ENCODE measurements at places on chromosomes 3 and 15.

DNA sequence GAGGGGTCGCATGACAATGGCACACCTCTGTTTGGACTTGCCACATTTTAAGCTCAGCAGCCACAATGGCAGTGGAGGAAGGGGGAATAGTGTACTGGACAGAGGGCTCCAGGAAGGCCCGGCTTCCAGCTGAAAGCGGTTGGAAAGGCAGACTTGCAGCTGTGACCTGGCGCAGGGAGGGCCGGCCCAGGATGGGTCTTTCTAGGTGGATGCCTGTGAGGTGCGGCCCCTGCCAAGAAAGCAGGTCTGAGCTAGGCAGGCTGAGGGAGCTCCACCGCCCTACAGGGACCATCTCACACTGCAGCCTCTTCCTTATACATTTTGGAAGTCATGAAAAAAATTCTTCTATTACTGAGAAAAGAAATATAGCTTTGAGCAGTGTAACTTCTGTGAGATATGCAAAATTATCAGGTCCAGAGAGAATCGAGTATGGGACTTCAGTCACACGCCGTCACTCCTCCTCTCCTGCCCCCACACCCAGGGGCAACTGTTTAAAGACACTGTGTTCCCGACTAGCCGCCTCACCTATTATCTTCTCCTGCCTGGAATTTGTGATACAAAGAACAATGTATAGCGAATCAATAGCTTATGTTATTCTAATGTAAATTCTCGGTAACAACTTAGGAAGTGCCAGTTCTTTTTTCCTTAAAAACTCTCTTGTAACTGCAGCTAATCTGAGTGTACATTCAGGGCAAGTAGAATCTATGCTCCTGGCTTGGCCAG lies 331.0 kb downstream of the OCA2 start:
- no peak for DNase-seq

DNA sequence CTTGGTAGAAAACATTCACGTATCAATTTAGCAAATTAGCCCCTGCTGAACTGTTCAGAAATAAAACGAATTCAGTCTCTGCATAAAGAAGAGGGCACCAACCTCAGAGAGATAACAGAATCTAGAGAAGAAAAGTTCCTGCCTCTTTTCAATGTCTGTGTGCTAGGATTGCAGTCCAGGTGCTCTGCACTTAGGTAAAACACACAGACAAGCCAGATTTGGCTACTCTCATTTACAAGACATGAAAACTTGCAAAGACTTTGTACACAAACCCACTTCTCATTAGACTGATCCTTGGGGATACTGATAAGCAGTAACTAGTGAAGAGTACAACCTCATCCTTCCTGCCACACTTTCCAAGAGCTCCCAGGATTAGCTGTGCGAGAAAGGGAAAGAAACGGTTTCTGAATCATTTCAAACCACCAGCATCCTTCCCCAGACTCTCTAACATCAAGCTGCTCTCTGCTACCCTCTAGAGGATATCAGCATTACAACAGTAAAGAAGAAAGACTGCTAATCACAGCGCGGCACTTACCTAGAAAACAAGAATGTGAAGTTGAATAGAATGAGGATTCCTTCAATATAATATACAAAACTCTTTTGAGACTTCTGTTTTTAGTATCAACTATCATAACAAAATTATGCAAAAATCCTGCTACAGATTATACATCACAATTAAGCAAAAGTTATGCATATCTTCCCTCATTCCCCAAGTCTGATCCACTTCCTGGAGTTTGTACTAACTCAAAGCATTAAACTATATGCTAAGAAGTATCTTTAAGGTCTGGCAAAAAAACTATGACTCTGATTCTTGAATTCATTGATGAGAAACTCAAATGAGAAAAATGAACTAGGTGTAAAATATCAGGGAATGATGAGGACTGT lies 306.4 kb downstream of the MAGI1 start:
- no peak for DNase-seq

GRCh38 chr3:190024912-190025311 lies 95.8 kb downstream of the P3H2 start:
- no peak for DNase-seq

DNA sequence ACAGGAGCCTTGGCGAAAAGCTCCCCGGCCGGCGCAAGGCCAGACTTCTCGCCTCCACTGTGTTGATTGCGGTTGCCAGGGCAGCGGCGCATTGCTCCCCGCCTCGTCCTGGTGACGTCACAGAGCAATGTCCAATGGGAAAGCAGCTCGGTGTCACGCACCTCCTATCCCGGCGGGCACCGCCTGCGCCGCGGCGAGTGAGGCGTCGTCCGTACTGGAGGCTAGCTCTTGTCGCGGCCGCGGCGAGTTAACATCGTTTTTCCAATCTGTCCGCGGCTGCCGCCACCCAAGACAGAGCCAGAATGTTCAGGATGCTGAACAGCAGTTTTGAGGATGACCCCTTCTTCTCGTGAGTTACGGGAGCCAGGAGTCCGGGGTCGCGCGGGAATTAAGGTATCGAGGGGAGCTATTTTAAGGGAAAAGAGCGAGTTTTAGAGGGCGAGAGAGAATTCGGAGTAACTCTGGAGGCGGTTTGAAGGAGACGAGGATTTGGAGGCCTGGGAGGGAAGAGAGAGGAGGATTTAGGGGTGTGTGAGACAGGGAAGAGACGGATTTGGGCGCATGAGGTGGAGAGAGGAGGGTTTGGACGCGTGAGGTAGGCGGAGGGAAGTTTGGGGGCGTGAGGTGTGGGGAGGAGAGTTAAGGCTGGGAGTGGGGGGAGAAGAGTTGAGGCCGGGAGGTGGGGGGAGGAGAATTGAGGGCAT lies at the start of gene MLF1:
MLF1 (plus strand) TSS at position 196 of the 704 bp plus-strand sequence; CDS start at position 303, 107 bp downstream.
- DNase-seq = peak; percentile 93

DNA sequence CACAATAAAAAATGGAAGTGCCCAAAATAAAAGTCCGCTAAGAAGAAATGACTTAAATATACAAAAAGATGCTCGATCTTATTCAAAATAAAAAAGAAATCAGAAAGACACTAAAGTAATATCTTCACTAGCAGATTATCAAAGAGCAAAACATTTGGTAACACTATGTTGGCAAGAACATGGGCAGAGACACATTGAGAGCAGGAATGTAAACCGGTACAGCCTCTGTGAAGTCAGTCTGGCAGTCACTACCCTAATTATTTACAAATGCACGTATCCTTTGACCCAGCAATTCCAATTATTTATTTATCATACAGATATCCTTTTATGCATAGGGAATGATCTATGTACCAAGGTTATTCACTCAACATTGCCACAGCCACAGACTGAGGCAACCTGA lies 34.5 kb downstream of the TBL1XR1 start:
- DNase-seq = no peak

DNA sequence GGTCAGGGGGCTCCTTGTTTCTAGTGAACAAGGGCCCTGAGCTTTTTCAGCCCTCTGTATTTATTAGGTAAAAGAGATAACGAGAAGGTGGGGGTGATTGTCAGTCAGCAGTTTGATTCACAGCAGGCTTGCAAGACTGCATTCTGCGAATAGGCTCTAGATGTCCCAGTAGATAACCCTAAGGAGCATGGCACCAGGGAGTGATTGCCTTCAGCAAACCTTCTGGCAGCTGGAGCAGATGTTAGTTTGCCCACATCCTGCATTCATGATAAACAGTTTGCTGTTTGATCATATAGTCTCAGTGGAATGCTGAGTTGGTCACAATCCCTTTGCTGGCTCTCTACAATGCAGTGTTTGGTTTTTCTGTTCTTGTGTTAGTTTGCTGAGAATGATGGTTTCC lies 161.3 kb upstream of the GADL1 start:
- no peak for DNase-seq

- no peak for DNase-seq
These were observed 92.7 kb downstream of the VGLL4 start for GRCh38 chr3:11551036-11551435.

GRCh38 chr3:74287557-74287956 lies 326.9 kb downstream of the CNTN3 start:
- no peak for DNase-seq

- DNase-seq = no peak
These were observed 543.6 kb downstream of the EDEM1 start for GRCh38 chr3:5731100-5731499.

DNA sequence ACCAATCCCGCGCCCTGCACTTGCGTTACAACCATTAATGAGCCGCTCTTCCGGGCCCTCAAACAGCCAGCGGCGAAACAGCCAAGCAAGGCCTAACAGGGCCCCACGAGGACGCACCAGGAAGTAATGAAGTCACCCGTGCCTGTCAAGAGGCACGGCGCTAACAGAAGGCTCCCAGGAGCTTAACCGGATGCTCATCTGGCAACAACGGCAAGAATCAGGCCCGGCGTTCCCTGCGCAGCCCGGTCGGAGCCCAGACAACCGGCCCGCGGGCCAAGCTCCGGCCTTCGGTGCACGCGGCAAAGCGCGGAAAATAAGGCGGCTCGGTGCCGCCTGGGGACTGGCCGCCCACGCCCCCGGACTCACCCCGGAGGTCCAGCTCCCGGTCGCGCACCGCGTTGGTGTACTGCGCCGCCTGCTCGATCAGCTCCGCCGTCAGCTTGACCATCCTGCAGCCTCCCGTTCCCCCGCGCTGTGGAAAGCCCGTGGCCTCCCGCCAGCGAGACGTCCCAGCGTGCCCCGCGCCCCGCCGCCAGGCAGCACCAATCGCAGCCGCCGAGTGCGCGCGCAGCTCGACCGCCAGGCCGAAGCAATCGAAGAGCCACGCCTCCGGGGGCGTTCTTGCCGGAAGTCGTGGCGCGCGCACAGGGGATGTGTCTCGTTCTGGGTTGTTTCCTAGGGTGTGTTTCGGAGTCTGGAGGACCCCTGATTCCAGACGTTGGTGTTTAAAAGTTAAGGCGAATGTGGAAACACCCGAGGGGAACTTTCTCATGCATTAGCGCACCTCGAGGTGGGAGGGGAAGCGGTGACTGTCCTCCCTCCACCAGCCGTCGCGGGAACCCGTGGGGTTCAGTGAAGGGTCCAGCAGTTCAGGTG lies at the start of gene SNRPA1:
SNRPA1 (minus strand) TSS at position 518 of the 876 bp plus-strand sequence; CDS start at position 448, 70 bp downstream.
- DNase-seq = peak; percentile 88

- DNase-seq = no peak
These were observed 220.4 kb upstream of the GADL1 start for GRCh38 chr3:31114929-31115283.

DNA sequence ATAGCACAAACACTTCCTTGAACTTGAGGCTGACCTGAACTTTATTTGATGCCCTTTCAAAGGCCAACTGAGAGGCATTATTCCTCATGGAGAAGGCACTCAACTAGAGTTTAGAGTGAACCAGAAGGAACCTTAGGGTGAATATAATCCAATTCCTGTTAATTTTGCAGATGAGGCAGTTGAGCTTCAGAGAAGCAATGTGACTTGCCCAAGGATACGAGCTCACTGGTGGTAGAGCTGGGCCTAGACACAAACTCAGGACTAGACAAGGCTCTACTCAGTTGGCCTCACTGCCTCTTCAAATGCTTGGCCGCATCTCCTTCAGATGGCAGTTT lies 172.7 kb upstream of the ADAMTS9 start:
- no peak for DNase-seq

DNA sequence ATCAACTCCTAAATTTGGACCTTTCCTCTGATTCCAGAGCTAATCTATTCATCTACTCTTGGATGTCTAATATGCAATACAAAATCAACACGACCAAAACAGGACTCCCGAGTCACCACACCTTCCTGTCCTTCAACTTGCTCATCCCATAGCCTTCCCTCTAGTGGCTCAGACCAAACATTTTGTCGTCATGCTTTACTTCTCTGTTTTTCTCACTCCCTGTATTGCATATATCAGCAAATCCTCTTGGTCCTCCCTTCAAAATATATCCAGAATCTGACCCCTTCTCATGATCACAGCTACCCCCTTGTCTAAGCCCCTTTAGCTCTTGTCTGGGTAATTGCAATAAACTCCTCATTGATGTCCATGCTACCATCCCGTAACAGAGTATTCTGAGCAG lies 30.5 kb upstream of the DCP1A start:
- no peak for DNase-seq

- DNase-seq = no peak
These were observed 44.0 kb downstream of the SMAD3 start for GRCh38 chr15:67109141-67110034.

- no peak for DNase-seq
These were observed 1457.1 kb upstream of the GBE1 start for GRCh38 chr3:83218383-83219200.

DNA sequence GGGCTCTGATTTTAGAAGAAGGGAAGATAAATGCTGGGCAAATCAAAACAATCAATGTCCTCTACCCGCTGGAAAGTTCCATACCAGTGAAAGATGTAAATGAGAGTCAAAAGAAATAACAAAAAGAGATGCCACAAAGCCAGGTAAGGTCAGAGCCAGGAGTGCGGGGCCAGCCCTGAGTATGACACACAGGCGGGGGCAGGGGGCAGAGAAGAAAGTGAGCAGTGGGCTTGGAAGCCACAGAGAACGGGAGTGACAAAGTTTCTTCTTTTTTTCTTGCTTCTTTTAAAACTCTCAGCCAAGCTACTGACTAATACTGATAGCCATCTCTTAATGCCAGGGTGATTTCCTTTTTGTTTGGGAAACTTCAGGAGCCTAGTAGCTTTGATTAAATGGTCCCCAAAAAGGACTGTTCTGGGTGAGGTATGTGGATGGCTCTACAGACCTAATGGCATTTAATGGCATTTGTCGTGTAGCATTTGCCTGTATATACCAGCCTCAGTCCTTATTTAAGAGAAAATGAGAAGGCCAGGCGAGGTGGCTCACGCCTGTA lies 23.1 kb upstream of the TSEN2 start:
- DNase-seq = no peak

- DNase-seq = no peak
These were observed 44.1 kb upstream of the ICE2 start for GRCh38 chr15:60523056-60523455.
